NCI-H69 (cell line): ENCODE measurements at places on chromosomes 6 and 20.

GRCh38 chr6:17015144-17015543, 86.7 kb upstream of the STMND1 start:
- no peak for DNase-seq

GRCh38 chr20:57389695-57390603, 1.2 kb upstream of the RBM38 start:
- no peak for DNase-seq

- DNase-seq: no peak
Measured at GRCh38 chr6:38755207-38755606, 40.1 kb downstream of the DNAH8 start.

DNA sequence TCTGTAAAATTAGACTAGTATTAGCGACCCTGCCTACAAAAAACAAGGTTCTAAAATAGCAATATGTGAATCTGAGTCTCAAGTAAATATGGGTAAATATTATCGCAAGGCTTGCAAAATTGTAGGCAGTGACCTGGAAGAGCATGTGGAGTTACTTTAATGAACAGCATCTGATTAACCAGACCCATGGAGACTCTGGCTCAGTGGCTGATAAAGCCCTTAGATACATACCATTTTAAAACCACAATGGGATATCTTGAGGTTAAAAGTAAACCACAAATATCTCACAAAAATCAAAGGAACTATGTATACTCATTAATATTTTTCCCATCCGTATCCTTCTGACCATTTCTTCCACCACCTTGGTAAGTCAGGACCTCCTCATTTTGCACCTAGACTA, 187.0 kb downstream of the MTFR2 start:
- no peak for DNase-seq

- DNase-seq: peak; percentile 44
Measured at GRCh38 chr20:6418732-6419131, 295.9 kb upstream of the FERMT1 start.
